Kidney capillary endothelial cell (primary cell): ENCODE measurements at places on chromosomes 1 and 21.

DNA sequence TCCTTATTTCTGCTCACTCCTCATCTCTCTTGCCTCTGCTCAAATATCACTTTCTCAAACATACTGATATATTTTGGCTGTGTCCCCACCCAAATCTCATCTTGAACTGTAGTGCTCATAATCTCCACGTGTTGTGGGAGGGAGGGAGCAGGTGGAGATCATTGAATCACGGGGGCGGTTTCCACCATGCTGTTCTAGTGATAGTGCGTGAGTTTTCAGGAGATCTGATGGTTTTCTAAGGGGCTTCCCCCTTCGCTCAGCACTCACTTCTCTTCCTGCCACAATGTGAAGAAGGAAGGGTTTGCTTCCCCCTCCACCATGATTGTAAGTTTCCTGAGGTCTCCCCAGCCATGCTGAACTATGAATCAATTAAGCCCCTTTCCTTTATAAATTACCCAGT lies 26.6 kb downstream of the ZBTB8OS start:
- no peak for DNase-seq

DNA sequence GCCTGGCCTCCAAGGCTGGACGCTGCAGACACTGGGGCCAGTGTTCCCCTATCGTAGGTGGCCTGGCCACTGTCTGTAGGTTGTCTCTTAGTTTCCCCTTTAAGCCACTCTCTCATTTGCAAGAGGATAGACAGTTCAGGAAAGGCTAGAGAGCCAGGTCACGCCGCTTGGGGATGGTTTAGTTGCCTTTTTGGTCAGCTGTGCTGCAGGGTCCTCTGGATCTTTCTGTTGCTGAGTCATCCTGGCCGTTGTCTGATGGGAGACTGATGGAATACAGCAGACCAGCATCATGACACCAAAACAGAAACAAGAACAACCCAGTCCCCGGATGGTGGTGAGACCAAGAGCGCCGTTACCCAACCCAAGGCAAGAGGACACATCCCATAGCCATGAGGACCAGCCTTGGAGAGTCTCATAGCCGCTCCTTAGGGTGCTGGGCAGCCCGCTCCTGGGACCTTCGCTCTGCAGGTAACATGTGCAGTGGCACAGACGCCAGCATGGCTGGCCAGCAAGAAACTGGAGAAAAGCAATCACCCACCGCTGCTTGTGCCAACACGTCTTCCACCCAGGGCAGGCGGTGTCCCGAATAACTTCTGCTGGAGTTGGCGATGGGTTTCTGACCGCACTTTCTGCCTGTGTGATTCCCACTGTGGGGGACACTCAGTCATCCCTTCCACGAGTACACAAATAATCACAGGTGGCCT lies 79.1 kb upstream of the COL6A1 start:
- DNase-seq = no peak

DNA sequence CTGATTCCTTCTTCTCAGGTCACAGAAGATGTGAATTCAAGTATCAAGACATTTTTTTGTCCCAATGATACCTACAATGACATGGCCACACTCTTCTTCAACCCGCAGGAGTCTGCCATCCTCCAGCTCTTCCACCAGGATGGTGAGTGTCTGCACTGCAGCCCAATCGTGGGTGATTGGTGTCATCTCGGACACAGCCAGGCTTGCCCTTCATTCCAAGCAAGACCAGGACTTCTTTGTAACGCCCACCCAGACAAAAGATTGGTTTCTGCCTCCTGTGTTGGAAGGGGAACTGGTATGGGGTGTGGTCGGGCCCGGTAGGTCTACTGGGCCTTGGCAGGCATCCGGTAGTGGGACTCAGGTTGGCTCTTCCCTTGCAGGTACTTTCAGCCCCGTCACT lies 14.1 kb downstream of the NPPA start:
- DNase-seq = no peak

- peak; percentile 55 for DNase-seq
Measured at GRCh38 chr1:211577819-211578639, 932 bp downstream of the SLC30A1 start.

DNA sequence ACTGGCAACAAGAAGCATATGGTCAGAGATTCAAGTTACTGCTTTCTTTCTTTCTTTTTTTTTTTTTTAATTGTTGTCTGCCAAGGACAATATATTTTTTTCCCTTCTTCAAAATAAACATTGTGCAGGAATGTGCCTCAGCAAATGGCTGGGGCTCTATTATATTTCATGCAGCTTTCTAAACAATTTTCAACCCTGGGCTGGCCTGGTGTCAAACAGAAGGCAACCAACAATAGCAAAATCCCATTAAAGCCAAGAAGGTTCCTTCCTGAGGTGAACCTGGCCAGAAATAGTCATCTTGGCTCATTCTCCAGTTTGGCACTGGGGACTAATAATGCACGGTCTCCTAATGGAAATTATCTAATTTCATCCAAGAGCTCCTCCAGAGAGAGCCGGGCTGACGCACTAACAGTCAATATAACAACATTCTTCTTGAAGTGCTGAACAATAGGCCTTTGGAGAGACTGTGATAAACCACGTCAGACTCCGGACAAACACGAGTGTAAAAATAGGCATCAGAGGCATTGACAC lies 35.7 kb upstream of the HLX start:
- DNase-seq = peak; percentile 87

GRCh38 chr1:171150156-171150555 lies 34.9 kb upstream of the FMO2 start:
- DNase-seq = no peak

GRCh38 chr1:66532798-66533783 lies 862 bp upstream of the SGIP1 start:
- no peak for DNase-seq

- no peak for DNase-seq
Measured at GRCh38 chr1:87844251-87844650, 515.6 kb downstream of the LMO4 start.

DNA sequence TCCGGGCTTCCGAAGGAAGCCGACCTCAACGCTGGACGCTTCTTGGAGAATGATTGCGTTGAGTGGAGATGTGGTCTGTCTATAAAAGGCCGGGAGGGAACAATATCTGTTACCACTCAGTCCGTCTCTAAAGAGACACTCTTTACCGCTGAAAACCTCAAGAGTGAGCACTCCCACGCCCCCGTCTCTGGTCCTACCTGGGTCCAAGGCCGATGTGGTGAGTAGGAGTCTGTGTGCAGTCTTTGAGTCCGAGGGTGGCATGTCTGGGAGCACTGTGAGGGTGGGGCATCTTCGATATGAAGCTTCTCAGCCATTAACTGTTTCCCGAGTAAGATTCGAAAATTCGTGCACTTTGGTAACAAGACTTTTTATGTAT lies 576 bp downstream of the ZFP69 start:
- DNase-seq = no peak
